NCI-H226 (cell line): ENCODE measurements at places on chromosomes 16 and 17.

DNA sequence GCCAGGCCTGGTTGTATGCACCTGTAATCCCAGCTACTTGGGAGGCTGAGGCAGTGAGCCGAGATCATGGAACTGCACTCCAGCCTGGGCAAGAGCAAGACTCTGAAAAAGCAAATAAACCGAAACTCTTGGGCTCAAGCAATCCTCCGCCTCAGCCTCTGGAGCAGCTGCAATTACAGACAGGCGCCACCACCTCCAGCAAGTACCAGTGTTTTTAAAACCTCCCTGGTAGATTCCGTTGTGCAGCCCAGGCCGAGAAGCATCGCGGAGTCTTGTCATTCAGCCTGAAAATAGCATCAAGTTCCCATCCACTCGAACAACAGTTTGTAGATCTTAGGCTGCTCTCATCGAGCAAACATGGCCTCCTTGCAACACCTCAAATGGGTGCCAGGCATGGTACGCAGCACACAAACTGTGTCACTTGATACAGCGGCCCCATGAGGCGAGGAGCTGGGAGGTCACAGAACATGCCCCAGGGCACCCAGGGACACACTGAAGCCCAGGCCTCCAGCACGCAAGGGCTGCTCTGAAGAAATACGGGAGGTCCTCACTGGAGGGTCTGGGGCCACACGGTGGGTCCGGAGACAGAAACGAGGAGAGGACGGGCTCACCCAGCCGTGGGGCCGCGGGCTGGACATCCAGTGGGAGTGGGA, 18.1 kb downstream of the TMC6 start:
- DNase-seq: no peak

DNA sequence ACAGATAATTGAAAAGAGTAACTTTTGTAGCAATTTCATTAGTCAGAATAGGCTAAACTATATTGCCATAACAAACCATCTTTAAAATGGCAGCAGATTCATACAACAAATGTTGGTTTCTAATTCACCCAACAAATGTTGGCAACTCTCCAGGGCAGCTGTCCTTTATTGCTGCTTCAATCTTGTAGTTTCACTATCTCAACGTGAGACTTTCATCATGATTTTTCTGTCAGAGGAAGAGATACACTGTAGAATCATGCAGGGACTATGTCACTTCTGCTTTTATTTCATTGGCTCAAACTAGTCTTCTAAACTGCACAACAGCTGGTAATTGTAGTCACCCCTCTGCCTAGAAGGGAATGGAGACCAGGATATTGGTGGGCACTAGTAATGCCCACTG, 174.2 kb downstream of the TANC2 start:
- no peak for DNase-seq

- DNase-seq: no peak
These were observed 1.5 kb downstream of the MINK1 start for GRCh38 chr17:4834681-4835020.

- DNase-seq: peak; percentile 41
These were observed 33.5 kb downstream of the GNA13 start for GRCh38 chr17:65022751-65023700.

DNA sequence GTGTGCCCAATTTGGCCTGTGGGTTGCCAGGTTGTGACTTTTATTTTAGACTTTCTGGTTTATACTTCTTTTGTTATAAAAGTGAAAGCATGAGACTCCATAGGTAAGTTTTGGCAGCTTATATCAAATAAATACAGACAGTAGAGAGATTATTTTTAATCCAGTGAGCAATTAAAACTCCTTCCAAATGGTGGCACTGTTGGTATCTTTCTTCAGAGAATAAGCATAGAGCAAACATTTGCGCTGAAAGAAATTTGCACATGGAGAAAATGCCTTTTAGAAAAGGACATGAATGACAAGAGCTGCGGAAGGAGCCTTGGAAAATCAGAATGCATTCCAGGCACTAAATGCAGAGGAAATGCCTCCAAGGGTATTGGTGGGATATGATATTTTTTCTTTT, 46.1 kb upstream of the DNAJA2 start:
- DNase-seq: no peak

DNA sequence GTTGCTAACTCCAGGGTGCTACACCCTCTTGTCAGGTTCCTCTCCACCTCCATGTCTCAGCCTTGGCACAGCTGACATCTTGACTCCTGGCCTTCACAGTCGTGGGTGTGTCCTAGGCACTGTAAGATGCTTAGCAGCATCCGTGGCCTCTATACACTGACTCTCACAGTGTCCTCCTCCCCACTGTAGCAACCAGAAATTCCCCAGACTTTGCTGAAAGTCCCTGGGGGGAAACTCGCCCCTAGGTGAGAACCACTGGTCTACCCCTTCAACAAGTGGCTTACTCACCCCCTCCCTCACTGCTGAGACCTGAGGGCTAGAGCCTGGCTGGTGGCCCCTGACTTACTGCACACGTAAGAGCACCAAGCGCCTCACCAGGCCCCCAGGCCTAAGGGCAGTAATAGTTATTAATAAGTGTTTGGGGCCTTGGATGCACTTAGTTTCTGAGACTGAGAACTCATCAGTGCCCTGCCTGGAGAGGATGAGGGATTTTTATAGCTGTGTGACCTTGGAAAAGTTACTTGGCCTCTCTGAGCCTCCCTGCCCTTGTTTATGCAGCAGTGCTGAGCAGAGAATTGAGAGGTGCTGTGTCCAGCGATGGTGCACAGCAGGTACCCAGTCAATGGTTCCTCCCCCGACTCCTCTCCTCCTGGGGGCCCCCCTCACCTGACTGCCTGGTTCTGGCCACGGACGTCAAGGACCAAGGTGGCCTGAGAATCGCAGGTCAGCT, 67.1 kb downstream of the RMI2 start:
- DNase-seq: no peak

DNA sequence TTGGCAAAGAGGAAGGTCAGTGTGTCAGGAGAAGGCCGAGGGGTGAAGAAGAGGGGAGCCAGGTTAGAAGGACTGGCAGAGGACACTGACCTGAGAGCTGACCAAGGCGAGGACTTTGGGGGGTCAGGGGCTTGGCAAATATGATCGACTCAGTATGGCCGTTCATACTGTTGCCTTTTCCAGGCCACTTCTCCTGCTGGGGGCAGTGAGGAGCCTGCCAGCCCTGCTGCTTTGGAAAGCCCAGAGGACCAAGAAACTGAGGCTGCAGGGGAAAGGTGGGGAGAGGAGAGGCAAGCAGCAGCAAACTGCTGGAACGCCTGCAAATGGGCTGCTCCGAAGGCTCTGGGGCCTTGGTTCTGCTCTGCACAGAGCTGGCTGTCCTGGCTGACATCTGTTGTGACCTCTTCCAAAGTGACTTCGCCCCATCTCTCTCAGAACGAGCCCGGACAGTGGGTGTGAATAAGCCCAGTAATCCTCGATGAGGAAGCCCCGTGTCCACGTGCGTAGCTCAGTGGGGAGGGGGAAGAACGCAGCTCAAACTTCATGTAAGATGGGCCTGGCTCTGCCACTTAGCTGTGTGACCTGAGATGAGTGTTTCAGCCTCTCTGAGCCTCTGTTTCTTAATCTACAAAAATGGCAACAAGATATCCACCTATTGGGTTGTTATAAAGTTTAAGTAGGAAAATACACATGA, 111.3 kb downstream of the SALL1 start:
- no peak for DNase-seq

GRCh38 chr17:69323806-69324205, 3.1 kb downstream of the ABCA5 start:
- no peak for DNase-seq

GRCh38 chr17:74249590-74250270, 24.3 kb upstream of the DNAI2 start:
- DNase-seq: no peak

- DNase-seq: no peak
These were observed 9.4 kb downstream of the RPL19 start for GRCh38 chr17:39209317-39210092.

DNA sequence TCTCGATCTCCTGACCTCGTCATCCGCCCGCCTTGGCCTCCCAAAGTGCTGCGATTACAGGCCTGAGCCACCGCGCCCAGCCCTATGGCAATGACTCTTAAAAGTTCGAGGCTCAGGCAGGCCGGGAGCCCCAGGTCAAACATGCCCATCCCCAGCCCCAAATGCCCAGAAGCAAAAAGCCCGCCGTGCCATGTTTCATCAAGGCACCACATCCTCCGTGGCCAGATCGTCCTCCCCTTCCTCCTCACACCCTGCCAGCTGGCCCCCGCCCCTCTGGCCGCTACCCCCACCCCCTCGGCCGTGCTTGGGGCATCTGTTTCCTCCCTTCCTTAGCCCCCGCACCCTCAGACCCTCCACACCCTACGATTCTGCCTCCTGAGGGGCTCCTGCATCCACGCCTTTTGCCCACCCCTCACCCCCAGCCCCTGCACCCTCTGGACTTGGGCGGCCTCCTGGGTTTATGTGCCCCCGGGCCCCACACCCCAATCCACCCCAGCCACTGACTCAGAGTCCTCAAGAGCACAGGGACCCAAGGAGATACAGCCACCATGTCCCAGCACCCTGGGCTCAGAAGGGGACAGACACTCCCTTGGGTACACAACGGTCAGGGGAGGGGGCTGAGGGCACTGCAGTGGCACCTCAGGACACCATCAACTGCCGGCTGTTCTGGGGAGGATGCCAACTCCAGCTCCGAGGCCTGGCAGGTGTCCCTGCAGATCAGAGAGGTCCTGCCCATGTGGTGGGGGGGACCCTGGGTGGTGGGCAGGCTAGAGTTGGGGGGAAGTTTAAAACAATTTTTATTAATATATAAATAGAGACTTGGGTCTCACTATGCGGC, 7.1 kb downstream of the CTRB1 start:
- DNase-seq: no peak

GRCh38 chr16:2778630-2778958, 1.5 kb upstream of the ELOB start:
- DNase-seq: no peak

DNA sequence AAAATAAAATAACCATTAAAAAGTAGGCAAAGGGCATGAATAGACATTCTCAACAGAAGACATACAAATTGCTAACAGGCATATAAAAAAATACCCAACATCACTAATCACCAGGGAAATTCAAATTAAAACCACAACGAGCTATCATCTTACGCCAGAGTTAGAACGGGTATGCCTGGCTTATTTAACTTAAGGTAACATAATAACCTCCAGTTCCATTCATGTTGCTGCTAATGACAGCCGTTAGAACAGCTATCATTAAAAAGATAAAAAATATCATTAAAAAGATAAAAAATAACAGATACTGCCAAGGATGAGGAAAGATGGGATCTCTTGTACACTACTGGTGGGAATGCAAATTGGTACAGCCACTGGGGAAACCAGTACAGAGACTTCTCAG, 89.3 kb downstream of the GAS7 start:
- DNase-seq: no peak

- peak; percentile 26 for DNase-seq
These were observed 22.5 kb upstream of the MYO15B start for GRCh38 chr17:75565066-75565465.
